HTR-8/SVneo (cell line): ENCODE measurements at places on chromosomes 12 and 14.

GRCh38 chr12:115661112-115661511 lies 616.4 kb downstream of the MED13L start:
- DNase-seq, result no peak

DNA sequence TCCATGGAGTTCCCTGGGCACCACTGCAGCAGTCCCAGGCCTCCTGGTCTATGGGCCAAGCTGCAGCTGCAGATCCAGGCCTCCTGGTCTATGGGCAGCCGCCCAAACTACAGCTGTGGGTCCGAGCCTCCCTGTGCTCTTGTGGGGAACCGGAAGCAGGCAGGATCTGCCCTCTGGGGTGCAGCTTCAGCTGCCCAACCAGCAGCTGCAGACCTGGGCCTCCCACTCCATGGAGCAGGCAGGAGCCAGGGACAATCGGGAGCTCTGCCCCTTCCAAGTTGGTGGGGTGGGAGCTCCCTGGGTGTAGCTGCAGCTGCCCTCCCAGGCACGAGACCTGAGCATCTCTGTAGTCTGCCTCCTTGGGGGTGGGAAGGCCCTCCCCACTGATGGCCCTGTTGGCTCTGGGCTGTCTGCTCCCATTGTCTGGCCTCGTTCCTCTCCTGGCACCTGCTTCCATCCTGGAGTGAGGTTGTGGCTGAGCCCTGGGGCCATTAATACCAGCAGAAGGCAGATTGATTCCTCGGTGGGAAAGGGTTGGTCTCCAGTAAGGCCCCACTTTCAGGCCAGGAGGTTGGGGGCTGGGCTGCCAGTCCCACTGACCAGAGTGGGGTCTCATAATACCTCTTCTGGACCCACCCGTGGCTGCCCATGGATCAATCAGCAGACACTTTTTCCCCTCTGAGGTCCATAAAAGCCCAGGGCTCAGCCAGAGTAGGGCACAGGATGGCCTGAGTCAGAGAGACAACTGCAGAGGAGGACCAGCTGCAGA lies 142.1 kb downstream of the GPR65 start:
- no peak for DNase-seq

GRCh38 chr12:170371-171225 lies 43.4 kb downstream of the SLC6A12 start:
- DNase-seq, result no peak

DNA sequence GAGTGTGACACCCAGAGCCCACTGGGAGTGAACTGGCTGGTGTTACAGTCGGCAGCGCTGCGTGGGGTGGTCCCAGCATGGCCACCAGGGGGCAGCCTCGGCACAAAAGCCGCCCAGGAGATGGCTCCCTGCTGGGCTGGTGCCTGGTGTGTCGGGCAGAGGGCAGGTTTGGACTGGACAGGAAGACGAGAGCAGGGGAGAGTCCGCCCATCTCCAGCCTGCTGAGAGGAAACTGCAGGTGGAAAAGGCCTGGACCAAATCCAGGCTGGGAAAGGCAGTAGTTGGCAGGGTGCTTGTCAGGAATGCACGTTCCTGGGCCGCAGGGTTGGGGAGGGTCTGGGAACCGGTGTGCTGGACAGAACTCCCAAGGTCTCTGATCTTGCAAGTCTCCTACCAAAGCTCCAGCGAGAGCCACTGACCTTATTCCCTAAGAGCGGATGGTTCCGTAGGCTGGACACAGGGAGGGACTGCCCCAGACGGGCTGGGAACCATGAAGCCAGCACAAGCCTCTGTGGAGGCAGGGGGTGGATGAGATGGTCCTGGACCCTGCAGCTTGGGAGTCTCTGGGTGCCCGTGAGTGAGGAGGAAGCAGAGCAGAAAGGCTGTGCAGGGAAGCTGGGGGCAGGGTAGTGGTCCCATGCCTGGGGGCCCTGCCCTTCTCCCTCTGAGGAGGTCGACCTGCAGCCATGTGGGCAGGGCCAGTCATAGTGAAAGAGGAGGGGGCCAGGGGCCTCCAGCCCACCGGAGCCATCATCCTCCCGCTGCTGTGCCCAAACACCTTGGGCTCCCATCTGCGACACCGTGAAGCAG lies 1.8 kb downstream of the AHNAK2 start:
- peak; percentile 86 for DNase-seq

DNA sequence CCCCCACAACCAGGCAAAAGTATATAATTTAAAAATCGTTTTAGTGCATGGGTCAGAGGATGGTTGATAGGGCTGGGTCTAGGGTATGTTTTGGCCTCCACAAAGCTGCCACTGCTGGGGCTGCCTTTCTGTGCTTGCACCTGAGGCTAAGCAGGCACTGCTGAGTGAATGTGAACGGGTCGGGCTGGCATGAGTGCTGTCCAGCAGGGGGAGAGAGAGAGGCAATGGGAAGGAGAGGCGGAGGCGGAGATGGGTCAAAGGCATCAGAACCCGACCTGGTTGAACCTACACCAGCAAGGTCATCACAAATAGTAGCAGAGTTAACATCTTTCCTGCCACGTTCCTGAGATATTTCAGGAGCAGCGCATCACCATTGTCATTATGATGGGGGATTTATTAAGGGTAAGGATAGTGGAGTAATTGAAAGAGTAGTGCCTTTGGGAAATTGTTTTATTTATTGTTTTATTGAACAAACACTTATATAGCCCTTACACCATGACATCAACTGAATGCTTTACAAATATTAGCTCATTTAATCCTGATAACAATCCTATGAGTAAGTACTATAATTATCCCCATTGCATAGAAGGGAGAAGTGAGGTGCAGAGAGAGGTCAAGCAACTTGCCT lies 5.8 kb upstream of the NRXN3 start:
- DNase-seq, result peak; percentile 21

GRCh38 chr14:103185051-103186029 lies 62.1 kb downstream of the TNFAIP2 start:
- peak; percentile 39 for DNase-seq

DNA sequence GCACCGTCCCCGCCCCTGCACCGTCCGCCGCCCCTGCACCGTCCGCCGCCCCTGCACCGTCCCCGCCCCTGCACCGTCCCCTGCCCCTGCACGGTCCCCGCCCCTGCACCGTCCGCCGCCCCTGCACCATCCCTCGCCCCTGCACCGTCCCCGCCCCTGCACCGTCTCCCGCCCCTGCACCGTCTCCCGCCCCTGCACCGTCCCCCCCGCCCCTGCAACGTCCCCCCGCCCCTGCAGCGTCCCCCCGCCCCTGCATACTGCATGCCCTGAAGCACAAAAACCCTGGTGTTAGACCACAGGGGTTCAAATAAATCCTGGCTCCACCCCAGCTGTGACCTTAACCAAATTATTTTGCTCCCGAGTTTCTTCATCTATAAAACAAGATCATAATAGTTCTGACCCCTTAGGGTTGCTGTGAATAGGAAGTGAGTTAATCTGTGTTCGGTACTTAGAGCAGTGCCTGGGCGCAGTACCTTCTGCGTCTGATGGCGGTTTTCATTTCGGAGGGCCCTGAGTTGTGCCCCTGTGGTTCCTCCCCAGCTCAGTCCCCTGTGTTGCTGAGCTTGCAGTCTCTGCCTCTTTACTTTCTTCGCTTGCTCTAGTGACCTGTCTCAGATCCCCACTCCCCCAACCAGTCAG lies 38.1 kb downstream of the ESRRB start:
- no peak for DNase-seq
